Thymus (tissue), 14 donors: ENCODE measurements at places on chromosomes 6 and 20.
A peak's percentile ranks its signal among the peaks of the same experiment; 100 is the strongest.

- DNase-seq = no peak
These were observed 149.1 kb downstream of the EDN1 start for GRCh38 chr6:12439296-12439695.

DNA sequence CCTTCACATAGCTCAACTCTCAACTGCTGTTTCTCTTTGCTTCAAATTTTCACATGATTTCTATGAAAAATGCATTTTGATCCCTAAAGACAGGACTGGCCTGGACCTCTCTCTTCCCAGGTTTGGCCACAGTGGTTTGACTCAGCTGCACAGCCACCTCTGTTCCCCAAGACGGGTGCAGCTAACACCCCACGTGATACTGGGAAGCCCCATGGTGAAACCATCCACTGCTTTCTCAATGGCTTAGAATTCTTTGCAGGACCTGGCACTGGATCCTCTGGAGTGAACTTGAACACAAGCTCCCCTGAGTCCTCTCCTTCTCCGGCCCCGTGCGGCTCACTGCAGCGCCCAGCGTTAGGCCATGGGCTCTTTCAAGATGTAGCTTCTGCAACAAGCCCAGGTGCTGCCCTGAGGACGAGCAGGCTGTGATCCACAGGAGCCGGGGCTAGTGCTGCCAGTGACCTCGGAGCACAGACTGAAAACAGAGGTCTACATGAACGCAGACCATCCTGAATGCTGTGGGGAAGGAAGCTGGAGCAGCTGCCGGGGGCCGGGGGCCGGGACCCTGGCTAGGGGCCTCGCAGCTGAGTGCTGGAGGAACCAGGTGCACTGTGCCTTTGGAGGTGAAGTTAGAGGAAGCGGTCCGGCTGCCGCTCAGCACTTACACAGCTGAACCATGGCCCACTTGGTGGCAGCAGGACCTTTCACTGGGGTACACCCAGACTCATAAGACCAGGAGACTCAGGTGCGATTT lies 58.8 kb upstream of the MPC1 start:
- peak; percentile 46 for DNase-seq

- no peak for DNase-seq
These were observed 5.0 kb downstream of the RFPL4B start for GRCh38 chr6:112352101-112352500.

DNA sequence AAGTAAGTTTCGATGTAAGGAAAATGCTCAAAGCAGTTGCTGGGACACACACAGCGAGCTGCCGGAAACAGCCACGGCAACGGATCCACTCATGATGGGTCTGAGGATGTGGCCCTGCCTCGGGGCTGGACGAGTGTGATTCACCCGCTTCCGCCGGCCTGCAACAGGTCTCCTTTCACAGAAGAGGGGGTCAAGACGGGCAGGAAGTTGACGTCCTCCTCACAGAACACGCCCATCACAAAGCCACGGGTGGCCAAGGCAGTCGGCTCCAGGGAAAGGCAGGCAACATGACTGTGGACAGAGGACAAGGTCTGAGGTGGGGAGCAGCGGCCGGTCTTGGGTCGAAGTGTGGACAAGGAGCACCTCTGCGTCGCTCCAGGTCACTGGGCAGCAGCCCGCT lies 29.9 kb upstream of the SMOC2 start:
- no peak for DNase-seq

GRCh38 chr20:31587545-31588389 lies 17.3 kb upstream of the ID1 start:
- DNase-seq = no peak

- no peak for DNase-seq
These were observed 129.1 kb upstream of the SPACA1 start for GRCh38 chr6:87918461-87918941.

DNA sequence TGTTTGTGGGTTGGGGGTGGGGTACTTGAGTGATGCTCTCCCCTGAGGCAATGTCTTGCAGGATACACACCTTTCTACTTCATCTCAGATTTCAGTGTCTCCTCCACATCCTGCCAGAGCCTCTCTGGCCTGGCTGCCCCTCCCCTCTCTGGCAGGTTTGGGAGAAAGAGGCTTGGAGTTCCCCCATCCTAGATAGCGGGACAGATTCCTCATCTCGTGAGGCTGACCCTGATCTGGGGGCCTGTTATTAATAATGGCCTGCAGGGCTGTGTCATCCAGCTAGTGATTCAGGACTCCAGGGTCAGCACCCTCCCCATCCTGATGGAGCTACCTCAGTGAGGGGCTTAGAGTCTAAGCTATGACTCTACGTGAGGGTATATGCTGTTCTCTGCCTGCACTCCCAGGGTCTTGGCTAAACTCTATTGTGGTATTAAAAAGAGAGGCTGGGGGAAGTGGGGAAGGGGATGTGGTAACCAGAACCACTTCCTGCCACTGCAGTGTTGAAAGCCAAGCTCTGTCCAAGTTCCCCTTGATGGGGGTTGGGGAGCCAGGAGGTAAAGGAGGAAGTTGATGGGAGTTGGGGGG lies 3.7 kb upstream of the MMP9 start:
- DNase-seq = no peak

GRCh38 chr6:33140556-33140955 lies 51.7 kb downstream of the COL11A2 start:
- no peak for DNase-seq

DNA sequence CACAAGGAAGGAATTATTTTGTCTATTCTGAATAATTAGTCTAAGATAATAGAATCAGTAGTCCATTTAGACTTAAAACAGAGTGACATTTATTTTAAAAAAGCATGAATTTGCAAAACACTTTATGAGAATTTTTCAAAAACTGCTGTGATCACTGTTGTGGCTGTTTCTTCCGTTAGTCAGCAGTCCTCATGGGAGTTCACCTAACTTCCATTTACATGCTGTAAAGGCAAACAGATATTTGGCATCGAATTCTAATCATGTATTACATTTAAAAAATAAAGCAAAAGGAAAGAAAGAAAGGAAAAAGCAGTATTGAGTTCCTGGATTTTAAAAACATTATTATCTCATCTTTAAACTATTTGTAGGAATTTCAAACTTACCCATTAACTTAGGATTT lies 111.8 kb downstream of the MTHFD1L start:
- no peak for DNase-seq

DNA sequence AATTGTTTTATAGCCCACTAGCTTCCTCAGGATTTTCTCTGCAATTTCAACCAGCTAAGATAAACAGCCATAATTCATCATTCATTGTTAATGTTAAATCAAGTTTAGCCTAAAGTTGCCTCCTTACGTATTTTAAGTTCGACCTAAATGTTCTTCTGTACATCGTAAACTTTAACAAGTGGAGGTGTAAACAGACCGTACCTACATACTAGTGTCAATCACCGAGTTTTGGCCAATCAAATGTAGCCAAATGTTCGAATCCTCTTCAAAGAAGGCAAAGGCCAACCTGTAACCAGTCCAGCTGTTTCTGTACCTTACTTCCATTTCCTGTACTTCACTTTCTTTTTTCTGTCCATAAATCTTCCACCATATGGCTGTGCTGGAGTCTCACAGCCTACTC lies 13.5 kb downstream of the MBOAT1 start:
- no peak for DNase-seq
